M059J (cell line): ENCODE measurements at places on chromosomes 12 and 14.

- no peak for DNase-seq
These were observed 30.6 kb upstream of the SLC6A13 start for GRCh38 chr12:293199-293598.

GRCh38 chr12:123532808-123533649 is 490 bp downstream of the RILPL1 start:
- peak; percentile 41 for DNase-seq

- DNase-seq = no peak
These were observed 86.2 kb upstream of the GPHB5 start for GRCh38 chr14:63404906-63405305.

DNA sequence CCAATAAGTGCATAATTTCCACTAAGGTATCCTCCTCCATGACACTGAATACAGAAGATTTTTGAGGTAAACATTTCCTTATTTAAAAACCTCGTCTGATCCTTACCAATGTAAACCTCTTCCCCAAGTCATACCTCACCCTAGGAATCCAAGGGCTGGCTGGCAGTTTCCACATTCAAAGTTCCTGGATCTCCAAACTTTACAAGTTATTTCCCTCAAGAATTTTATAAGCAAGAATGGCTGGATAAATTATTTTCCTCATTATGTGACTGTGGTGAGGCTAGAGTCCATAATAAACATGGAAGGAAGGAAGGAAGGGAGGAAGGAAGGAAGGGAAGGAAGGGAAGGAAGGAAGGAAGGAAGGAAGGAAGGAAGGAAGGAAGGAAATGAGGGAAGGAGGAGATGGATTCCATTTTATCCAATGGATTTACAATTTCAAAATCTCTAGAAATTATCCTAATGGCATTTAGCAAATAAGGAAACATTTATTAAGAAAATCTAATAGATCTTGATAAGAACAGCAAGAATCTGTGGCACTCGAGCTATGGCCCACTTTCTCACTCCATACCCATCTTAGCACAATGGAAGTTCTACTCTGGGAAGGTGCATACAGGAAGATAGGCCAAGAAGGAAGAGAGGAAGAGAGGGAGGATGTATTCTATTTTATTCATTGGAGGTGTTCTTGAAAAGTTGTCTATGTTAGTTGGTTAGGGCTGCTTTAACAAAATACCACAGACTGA is 477.8 kb upstream of the TMPO start:
- DNase-seq = no peak

GRCh38 chr12:80946591-80946990 is 8.9 kb upstream of the LIN7A start:
- DNase-seq = peak; percentile 1

DNA sequence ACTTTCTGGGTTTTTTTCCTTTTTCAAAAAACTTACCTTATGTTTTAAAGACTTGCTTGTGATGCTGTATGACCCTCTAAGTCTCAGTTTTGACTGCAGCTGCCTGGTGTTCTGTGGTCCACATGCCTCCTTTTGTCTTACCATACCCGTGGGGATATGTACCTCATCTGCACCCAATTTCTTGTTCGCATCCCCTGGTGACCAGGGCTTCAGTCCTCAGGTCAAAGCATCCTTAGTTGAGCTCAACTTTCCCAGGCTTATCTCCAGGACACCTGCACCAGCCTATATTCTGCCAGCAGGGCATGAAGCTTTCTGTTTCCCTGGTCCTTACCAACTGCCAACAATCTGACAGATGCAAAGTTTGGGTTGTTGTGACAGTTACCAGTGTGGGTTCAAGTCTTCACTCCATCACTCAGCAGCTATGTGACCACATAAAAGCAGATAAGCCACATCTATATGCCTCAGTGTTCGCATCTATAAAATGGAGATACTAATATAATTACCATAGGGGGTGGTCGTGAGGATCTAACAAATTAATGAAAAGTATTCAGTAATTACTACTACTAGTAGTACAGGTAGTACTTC is 94.0 kb downstream of the NTF3 start:
- no peak for DNase-seq

DNA sequence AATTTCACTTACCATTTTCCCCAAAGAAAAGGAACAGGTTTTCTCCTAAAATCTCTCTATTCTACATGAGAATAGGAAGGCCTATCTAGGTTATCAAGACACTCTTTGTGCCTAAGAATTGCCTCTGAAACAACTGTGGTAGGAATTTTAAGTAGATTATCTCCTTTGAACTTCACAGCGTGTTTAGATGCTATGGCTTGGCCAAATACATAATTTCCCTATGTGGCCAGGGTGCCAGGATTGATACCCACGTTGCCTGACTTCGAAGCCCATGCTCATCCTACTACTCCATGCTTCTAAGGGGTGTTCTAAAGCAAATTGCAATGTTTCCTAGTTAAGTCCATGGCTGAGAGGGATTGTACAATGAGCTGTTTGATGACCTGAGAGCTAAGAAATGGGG is 241.5 kb upstream of the FBXO33 start:
- no peak for DNase-seq

DNA sequence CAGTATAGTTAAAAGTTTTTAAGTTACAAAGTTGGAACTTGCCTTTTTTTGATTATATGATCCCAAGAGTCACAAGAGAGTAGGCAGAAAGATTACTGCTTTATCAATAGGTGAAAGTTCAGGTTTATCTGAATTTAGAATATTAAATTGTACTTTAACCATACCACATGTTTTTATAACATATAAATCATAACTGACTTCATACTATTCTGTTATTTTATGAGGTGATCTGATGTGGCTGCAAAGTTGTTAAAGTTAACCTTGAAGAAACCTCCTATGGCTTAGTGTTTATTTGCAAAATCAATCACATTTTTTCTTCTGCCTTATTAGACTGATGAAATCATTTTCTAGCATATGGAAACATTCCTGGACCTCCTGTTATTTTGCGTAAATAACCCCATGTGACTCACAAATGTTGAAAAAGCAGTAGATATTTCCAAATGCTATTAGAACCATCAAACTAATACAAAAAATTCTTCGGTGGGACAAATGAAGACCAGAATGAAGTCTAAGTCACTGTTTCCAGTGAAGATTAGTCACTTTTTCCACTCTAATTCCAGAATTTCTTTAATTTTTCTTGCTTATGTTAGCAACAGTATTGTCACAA is 132.1 kb downstream of the RAD51B start:
- DNase-seq = no peak

DNA sequence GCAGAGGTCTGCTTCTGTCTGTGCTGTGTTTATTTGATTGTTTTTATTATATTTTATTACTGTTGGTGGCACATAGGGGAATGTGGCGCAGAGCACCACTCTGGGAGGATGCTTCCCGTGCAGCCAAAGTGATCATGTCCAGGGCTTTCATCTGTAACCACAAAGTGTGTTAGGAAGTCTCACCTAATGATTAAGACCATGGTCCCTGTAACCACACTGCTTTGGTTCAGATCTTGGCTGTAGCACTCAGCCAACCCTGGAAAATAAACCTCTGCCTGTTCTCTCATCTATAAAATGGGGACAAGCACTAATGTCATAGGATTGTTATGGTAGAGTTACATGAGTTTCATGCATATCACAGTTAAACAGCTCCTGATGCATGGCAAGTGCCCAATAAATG is 1.9 kb downstream of the RESF1 start:
- DNase-seq = peak; percentile 18

DNA sequence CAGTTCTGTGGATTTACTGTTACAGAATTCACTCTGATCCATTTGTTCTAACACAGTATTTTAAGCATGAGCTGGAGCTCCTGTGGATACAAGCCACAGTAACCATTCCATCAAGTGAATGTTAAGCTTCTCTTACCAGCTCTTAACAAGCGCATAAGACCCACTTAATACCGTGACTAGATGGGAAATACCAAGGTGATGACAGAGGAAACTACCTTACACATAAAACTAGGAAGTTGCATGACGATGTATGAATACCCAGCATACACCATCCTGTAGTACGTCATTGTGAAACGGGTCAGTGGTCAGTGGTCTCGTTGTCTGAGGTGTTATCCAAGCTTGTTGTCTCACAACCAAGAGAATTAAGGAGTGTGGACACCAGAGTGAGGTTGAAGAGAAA is 2.0 kb upstream of the GALC start:
- DNase-seq = no peak

GRCh38 chr12:41473441-41473840 is 285.3 kb downstream of the PDZRN4 start:
- DNase-seq = no peak

DNA sequence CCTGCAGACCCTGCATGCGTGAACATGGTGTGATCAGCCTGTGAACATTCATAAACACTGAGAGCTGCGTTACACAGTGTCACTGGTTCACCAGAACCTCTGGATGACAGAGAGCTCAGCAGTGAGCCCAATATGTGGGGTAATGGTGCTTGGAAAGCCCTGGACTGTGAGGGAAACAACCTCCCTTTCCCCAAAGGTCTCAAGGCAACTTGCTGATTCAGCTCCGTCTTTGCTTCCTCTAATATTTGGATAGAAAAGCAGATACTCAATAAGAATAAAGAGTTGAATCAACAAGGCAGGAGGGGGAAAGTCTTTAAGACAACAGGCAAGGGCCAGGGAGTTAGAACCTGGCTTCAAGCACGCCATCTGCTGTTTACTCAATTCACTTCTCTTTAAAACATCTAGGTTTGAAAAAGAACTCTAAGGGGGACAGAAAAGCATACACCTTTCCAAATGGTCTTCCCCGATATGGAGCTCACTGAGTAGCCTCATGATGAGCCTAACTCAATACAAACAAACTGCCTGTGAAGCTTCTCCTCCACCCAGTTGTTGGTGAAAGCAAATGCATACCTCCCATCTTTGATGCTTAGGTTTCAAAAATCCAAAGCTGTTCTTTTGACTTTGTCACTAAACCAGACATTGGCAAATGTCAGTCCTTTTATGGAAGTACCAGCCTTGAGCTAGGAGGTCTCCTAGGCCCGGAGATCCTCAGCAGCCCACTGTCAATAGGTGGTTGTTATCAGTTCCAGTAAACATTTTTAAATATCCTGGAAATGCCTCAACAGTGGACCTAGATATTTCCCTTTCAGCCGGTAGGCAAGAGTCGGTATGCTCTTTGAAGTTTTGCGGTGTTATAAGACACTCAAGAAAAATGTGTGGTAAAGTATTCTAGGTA is 76.1 kb downstream of the SAMD4A start:
- peak; percentile 72 for DNase-seq

DNA sequence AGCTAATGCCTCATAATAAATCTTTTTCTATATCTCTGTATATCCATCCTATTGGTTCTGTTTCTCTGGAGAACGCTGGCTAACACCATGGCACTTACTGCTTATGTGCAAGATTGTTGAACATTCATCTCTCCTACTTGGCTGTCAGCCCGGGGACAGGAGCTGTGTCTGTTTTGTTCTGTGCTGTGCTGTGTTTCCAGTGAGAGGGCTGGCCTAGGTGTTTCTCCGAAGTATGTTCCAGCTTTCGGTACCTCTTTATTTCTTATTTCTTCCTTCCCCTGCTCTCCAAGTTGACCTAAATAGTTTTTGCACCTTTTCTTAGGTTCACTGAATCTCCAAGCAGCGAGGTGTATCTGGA is 18.8 kb upstream of the NR4A1 start:
- DNase-seq = peak; percentile 68

DNA sequence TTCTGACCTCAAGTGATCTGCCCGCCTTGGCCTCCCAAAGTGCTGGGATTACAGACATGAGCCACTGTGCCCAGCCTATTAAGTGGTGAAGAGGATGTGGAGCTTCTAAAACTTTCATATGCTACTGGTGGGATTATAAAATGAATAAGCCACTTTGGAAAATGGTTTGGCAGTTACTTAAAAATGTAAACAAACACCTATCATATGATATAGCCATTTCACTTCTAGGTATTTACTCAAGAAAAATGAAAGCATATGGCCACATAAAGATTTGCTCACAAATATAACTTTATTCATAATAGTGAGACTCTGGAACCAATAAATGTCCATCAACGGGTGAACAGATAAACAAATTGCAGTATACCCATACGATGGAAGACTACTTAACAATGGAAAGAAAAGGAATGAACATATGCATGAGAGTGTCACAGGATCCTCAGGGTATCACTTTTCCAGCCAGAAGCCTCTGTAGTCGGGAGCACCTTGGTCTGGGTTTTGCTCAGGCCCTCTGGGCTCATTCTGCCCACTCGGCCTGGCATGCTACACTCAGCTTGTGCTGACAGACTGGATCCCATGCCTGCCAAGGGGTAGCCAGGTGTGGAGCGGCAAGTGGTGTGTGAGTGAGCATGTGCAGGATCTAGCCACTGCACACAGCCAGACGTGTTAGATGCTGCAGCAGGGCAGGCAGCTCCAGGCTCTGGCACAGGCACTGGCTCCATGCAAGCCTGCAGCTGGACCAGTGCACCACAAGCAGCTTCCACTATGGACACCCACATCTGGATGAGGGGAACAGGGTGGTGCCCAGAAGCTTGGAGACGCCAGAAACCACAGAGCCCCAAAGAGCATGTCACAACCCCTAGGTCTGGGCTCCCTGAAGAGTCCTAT is 213.2 kb upstream of the DIO3 start:
- DNase-seq = no peak

- DNase-seq = no peak
These were observed 95.9 kb downstream of the TBX3 start for GRCh38 chr12:114588061-114588460.

- peak; percentile 83 for DNase-seq
These were observed 85.3 kb downstream of the SLC25A47 start for GRCh38 chr14:100408350-100409002.

- no peak for DNase-seq
These were observed 18.5 kb downstream of the NCOR2 start for GRCh38 chr12:124548854-124549378.

DNA sequence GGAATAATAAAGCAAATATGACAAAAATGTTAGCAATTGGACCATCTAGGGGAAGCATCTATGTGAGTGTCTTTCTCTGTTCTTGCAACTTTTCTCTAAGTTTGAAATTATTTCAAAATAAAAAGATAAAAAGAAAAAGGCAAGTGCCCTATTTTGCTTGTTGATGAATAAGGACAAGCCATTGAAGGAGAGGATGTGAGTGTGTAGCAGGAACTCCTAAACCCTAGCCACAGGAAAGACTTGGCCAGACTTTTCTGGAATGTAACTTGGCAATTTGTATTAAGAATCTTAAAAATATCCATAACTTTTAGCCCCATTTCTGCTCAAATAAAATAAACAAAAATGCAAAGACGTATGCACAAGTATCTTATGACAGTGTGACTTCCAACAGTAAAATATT is 279.4 kb downstream of the CACNA1C start:
- DNase-seq = no peak

GRCh38 chr14:88323086-88323522 is at the start of gene KCNK10:
TSS of gene KCNK10 (minus strand) at chr14:88323269. CDS start at chr14:88322798, 471 bp downstream.
- no peak for DNase-seq
